ENCODE measurements at places on chromosomes 7 and 10.
A peak's percentile ranks its signal among the peaks of the same experiment; 100 is the strongest.

- DNase-seq = no peak
These were observed 29.0 kb downstream of the JAKMIP3 start for GRCh38 chr10:132094581-132095234.

- peak; percentile 4 for DNase-seq
These were observed 11.0 kb upstream of the ZNF22 start for GRCh38 chr10:44989597-44990301.

DNA sequence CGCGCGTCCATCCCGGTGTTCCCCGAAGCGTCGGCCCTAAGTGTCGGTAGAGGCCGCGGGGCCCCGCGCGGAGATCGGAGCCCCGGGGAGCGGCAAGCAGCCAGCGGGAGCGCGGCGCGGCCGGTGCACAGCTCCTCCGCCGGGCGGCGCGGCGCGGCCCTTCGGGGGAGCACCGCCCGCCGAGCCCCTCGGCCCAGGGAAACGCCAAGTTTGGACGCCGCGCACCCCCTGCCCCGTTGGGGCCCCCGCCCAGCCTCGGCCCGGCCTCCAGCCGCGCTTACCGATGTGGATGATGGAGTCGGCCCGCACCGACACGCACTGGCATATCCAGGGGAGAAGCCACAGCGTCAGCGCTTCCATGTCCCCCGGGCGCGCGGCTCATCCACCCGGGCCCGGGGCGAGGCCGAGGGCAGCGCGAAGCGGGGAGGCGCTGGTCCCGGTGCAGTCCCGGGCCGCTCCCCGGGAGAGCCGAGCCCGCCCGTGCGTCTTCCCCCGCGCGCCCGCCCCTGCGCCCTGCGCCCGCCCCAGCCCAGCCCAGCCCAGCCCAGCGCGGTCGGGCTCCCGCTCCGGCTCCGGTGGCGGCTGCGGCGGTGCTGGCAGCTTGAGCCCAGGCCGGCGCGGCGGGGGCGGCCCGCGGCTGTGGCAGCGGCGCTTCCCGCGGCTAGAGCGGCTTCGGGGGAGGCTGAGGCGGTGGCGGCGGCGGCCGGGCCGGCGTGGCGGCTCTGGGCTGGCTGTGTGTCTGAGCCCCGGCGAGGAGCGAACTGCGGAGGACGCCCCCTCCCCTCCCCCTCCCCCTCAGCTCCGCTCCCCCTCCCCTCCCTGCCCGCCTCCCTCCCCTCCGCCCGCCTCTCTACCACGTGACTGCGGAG, at the start of gene GRID1:
GRID1 (minus strand) TSS at position 763 of the 869 bp plus-strand sequence.
- no peak for DNase-seq

GRCh38 chr10:6163364-6164270, 39.1 kb upstream of the PFKFB3 start:
- DNase-seq = peak; percentile 90

- no peak for DNase-seq
These were observed 53.5 kb downstream of the EXOC6 start for GRCh38 chr10:92901819-92902251.

DNA sequence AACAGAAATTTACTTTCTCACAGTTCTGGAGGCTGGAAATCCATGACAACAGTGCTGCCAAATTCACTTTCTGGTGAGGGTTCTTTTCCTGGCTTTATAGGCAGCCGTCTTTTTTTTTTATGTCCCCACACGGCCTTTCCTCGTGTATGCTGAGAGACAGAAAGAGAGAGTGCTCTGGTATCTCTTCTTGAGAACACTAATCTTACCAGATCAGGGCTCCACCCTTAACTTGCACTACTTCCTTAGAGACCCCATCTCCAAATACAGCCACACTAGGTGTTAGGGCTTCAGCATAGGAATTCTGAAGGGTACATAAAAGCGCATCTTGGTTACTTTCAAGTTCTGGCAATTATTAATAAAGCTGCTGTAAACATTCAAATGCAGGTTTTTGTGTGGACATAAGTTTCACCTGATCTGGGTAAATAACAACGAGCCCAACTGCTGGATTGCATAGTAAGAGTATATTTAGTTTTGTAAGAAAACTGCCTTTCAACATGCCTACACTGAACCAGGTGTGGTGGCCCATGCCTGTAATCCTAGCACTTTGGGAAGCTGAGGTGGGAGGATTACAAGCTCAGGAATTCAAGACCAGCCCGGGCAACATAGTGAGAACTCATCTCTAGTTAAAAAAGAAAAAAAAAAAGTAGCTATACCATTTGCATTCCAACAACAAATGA, 8.2 kb upstream of the C1GALT1 start:
- no peak for DNase-seq

GRCh38 chr10:19640566-19641263, 175.5 kb upstream of the PLXDC2 start:
- no peak for DNase-seq

DNA sequence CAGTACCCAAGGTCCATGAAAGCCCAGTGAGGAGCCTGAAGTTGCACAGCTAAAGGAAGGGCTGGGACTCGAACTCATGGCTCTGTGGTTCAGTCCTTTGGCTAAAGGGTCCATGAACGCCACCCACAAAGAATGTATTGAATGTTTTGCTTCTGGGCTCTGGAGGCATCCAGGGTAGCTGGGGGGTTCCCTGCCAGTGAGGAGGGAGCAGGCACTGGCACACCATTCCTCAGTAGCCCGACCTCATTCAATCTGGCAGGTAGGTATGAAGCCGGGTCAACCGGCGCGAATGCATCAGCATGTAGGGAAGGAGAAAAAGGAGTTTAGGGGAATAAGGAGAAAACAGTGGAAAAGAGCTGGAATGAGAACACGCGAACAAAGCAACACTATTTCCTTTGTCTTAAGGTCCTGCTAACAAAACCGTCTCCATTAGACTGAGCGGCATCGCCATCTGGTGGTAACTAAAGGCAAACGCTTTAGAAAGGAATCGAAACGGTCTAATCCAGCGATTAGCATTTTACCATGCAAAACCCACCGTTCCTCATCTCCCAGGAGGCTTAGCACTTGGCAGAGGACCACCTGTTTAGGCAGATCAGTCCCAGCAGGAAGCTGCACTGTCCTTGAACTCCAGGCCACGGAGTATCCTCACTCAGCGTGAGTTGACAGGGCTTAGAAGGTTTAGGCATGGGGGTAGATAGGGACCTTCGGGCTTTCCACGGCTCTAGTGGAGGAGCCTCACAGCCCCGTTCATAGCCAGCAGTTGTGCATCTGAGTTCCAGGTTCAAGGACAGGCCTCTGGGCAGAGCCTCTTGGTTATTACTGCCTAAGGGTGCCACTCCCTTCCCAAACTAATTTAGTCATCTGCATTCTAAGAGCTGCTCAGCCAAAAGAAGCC, 122.8 kb downstream of the UBE2H start:
- peak; percentile 69 for DNase-seq

DNA sequence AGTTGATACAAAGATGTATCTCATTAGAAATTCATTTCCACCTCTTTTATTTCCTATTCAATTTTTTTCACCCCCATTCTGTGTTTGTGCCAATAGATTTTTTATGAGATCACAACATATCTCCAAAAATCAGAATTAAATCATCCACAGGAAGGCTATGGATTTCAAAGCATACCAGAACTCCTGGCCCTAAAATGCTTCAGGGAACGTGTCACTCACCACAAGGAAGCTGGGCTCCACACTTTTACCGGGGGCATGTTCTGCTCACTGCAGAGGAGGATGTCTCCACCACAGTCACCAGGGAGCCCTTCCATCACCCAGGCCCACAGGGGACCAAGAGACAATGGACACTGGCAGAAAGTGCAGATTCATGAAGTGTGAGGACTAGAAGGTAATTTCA, 456.8 kb downstream of the KCNMA1 start:
- no peak for DNase-seq

- DNase-seq = no peak
These were observed 8.7 kb upstream of the CAMK2B start for GRCh38 chr7:44333911-44334733.

DNA sequence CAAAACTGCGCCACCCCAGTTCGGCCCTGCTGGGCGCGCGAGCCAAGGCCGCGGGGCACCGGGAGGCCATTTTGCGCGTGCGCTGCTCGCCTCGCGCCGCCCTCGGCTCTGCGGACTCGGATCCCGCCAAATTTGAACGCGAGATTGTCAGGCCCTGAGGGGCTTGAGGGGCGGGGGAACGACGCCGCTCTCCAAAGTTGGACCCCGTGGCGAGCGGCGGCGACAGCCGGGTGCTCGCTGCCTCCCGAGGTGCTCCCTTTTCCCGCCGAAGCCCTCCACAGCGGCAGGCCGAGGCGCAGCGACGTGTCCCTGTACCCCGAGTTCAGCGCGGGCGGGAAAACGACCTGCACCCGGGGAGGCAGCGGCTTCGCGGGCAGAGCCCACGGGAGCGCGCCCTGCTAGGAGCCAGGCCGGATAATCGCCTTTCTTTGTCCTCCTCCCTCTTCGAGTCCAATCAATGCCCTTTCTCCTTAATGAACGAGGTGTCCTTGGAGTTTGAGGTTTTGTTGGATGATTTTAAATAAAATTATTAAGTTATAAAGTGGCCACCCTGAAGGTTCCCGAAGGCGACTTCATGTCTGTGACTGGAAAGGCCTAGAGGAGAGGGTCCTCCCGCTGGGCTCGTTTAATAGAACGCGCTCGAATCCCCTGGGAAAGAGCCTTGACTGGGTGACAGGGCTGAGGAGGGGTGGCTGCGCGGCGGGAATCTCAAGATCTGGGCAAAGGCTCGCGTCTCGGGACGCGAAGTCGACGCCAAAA, 10.7 kb upstream of the SPAG6 start:
- no peak for DNase-seq

- DNase-seq = no peak
These were observed 8.0 kb upstream of the CALHM1 start for GRCh38 chr10:103466734-103467133.

- no peak for DNase-seq
These were observed 26.1 kb downstream of the SYPL1 start for GRCh38 chr7:106086062-106086461.

All from mucosa of gallbladder (tissue), 1 donor.